Pancreas (tissue), 10 donors: ENCODE measurements at places on chromosomes 12 and 14.

DNA sequence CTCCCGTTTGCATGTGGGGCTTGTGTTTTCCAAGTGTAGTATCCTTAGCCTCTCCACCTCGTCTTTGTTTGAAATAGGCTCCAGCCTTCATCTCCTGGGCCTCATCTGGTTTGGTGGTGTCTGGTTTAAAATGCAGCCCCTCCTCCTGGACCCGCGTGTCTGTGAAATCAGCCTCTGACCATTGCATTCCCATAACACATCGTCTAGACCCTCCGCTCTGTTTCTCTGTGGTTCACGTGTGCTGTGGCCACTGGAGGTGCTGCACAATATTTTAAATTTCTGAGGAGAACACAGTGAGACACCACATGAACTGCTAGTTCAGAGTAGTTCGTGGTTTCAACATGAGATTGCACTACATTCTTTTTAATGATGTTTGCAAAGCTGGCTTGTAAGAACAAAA, 35.6 kb downstream of the UBE3B start:
- no peak for DNase-seq

- no peak for DNase-seq
Observed at GRCh38 chr14:74610866-74611649, 979 bp downstream of the LTBP2 start.

- DNase-seq, result no peak
Observed at GRCh38 chr12:68904351-68904962, 28.5 kb downstream of the CPM start.

- no peak for DNase-seq
Observed at GRCh38 chr12:53600490-53601295, 25.5 kb downstream of the ATF7 start.

DNA sequence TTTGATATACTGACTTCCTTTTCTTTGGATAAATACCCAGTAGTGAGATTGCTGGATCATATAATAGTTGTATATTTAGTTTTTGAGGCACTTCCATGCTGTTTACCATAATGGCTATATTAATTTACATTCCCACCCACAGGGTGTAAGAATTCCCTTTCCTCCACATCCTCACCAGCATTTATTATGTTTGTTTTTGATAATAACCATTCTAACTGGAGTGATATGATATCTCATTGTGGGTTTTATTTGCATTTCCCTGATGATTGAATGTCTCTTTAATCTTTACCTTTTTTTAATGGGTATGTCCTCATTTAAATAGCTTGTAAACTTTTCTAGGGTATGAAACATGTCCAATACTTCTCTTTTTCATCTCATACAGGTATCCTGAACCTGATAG, 11.6 kb upstream of the SAV1 start:
- no peak for DNase-seq

DNA sequence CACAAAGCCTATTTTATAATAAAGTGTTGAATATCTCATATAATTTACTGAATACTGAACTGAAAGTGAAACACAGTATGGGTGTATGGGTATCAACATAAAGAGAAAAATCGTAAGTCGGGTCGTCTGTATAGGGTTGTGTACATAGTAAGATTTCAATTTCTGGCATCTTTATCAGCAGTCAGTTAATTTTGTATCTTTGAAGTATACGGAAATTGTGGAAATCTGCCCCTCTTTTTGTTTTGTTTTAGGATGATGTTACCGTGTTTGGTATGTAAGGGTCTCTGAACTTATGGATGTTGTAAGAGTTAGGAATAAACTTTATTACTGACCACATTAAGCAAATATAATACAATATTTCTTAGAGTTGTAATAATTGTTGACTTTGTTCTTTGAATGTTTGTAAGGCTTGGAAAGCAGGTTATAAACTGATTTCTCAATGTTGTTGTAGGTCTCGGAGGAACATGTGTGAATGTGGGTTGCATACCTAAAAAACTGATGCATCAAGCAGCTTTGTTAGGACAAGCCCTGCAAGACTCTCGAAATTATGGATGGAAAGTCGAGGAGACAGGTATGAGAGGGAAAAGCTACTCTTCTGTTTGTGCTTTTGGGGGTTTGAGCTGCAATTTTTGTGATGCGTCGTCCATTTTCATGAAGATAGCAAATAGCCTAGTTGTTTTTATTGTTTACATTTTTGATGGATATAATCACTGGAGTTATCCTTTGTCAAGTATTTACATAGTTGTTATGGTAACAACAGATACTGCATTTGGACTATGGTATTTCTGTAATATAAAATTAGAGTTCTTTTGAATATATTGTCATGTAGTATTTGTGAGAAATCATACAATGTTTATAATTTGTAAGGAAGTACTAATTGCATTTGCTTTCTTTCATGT, 12.0 kb downstream of the EID3 start:
- no peak for DNase-seq

GRCh38 chr12:88127855-88128254, 14.0 kb downstream of the CEP290 start:
- no peak for DNase-seq

GRCh38 chr14:31718985-31719384, 157.8 kb downstream of the NUBPL start:
- DNase-seq, result no peak

DNA sequence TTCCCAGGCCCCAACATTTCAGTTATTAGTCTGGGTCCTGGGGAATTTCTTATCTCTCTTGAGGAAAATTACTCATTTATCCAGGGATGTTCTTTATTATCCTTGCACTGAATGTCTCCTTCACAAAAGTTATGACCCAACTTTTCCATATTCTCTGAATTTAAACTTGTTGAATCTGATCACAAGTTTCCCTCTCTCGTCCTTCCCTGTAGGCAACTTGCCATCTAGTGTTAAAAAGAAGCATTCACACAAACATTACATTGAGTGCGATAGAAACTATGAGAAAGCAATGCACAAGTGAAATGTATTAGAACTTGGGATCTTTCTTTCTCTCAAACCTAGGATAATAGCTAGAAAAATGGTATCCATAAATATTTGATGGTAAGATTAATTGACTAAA, 608.4 kb downstream of the FSCB start:
- no peak for DNase-seq

DNA sequence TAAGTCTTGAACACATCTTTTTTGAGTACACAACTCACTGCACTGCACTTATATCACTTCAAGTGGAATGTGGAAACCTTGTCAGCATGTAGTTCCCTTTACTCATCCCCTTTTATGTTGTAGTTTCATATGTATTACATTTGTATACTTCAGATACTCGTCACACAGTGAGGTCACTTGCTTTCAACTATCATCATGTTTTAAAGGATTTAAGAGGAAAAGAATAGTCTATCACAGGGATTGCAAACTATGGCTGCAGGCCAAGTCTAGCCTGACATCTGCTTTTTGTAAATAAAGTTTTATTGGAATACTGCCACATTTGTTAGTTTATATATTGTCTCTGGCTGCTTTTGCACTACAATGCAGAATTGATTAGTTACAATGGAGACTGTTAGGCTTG, 24.3 kb downstream of the CNOT2 start:
- no peak for DNase-seq

DNA sequence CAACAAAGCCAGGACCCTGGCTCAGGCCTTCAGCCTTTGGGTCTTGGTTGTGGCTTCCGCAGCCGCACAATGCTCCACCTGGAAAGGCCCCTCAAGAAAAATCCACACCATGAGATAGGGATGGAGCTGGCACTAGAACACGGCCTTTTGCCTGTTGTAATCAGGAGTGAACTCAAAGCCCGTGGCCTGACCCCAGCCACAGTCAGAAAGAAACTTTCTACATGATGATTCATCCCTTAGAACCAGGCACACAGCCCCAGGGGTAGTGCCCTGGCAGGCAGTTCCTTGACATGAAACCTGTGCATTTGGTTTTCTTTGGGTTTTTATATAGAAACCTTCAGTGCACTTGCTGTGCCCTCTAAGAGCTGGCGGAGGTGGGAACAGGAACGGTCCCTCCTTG, 5.1 kb downstream of the CLMN start:
- no peak for DNase-seq

DNA sequence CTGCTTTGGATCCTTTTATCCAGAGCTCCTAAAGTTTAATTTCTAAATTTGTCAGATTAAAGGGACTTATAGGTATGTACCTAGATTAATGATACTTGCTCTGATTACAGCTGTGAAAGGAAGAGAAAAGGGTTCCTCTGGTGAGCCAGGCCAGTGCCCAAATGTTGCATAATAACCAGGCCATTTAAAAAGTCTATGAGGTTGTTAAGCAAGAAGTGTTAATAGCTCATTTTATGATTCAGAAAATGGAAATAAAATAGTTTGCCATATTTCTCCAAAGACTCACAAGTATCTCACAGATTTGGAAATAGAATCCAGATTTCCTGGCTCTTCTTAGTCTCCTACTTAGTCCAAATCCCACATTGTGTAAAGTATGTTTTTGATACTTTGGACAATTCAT, 67.6 kb downstream of the SLC38A6 start:
- DNase-seq, result no peak

DNA sequence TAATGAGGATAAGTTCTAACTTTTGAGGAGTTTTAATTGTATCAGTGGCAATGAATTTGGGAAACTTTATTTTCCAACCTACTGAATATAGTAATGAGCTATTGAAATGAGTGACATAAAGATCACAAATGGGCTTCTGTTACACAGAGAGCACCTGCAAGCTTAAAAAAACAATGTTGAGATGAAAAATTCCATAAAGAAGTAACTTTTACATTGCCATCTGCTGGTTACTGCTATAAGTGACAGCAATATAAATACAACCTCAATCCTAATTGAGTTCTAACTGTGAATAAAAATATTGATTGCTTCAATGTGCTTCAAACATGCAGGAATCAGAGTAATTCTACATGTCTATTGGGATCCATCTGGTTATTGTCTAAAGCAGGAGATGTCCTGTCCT, 14.2 kb downstream of the WIF1 start:
- no peak for DNase-seq

- no peak for DNase-seq
Observed at GRCh38 chr12:613996-614395, 49.2 kb downstream of the NINJ2 start.

GRCh38 chr14:33842299-33842698, 108.6 kb downstream of the EGLN3 start:
- no peak for DNase-seq
